ENCODE measurements at places on chromosomes 16 and 17.

GRCh38 chr16:67884684-67885083 is at the start of gene NRN1L:
Gene NRN1L, plus strand, starts transcription at chr16:67884885. Its CDS starts 19 bp downstream, at chr16:67884904.
- peak; percentile 92 for DNase-seq

DNA sequence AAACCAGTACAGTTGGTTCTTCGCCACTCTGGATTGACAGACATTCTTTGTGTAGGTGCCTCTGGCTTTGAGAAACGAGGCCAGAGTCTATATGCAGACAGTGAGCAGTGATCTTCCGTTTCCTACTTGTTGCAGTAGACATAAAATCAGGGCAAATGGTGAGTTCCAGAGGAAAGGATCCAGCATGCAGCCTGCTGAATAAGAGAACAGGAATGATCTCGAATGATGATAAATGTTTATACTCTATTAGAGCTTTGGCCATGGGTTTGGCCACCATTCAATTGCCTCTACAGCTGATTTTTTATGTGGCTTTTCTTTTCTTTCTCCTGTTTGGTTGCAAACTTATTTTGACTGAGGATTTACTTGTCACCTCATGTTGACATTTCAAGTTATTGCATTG is 286.7 kb downstream of the IRX3 start:
- DNase-seq: no peak

- no peak for DNase-seq
Measured at GRCh38 chr16:50667497-50668367, 13.4 kb downstream of the SNX20 start.

DNA sequence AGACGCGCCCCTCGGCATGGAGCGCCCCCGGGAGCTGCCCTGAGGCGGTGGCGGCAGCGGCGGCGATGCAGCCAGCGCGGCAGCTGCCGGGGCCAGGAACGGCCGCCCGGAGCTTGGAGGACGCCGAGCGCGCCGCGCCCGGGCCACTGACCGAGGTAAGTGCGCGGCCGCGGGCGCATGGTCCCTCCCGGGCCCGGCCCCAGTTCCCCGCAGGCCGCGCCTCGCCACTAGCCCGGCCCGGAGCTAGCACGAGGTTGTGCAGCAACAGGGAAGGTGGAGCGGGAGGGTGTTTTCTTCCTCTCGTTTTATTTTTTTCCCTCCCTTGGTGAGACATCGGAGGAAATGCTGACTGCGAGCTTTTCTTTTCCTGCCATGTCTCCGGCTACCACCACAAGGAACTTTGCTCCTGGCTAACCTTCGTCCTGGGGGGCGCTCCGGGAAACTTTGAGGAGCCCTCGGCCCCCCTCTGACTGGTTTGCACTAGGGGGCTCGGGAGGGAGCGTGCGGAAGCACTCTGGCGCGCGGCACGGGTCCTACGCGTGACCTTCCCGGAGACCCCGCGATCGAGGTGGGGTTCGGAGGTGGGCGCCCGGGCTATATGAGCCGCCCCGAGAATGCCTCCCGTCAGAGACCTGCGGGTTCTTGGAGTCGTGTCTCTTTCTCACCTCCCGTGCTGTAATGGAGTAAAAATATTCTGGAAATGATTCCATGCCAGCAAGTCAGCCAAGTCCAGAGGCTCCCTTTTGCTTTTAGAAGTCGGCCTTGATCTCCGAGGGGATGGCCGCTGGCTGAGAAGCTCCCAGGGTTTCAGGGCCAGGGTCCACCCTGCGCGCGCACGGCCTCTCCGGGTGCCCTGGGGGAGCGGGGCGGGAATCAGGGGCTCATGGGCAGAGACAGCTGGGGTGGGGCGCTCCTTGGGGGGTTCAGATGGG is 868 bp downstream of the KCNJ12 start:
- DNase-seq: peak; percentile 51

- DNase-seq: no peak
Measured at GRCh38 chr17:48213797-48214196, 106.2 kb downstream of the SNX11 start.

DNA sequence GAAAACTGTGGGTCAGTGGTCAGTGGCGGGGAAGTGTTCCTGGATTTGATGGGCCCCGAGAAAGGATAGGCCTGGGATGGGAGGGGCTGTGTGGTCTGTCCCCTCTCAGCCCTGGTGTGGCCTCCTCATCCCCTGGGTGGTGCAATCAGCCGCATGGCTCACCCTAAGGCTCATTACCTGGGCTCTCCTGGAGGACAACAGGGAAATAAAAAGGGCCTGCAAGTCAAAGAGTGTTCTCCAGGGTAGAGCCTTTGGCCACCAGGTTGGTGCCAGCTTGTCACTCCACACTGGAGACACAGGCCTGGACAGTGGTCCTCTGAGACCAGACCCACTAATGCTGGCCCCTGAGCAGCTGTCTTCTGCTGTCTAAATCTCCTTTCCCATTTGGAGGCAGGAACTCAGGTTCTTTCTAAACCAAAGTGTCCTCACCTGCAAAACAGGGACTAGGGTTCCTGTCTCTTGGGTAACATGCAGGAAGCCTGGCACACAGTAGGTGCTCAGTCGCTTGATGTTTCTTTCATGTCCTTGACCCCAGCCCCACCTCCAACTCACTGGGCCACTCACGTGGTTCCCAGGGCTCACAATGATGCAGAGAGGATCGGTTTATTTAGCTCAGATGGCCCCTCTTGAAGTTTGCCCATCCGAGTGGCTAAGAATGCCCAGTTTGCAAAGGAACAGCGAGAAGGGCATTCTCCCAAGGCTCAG is 2.4 kb downstream of the NDRG4 start:
- no peak for DNase-seq

GRCh38 chr16:20611350-20611902 is 35.3 kb upstream of the ACSM2B start:
- DNase-seq: no peak
